ENCODE measurements at places on chromosomes 13 and 19.

DNA sequence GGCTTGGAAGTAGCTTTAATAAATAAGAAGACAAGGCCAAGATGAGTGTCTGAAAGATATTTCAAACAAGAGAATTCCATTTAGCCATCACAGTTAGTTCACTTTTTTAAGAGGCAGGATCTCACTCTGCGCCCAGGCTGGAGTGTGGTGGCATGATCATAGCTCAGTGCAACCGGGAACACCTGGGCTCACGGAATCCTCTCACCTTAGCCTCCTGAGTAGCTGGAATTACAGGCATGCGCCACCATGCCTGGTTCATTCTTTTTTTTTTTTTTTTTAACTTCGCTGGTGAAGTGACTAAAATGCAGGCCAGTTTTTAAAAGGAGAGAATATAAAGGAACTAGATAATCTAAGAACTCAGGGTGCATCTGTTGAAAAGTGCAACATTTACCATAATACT is 200.3 kb downstream of the KCTD12 start:
- DNase-seq: no peak

DNA sequence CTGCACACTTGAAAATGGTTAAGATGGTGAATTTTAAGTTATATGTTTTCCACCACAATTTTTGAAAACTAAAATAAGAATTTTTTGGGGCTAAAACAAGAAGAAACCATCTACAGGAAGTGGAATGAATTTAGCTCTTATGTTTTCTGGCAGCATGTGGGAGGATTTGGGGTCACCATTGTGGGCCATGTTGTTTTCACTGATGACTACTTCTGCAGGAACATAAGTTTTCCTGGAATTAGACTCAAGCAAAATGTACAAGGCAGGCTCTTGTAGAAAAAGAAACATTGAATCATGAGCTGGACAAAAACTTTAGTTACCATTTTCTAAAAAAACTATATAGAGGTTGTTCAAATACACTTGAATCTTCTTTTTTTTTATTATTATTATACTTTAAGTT is 125.3 kb upstream of the C1QTNF9B start:
- DNase-seq: no peak

DNA sequence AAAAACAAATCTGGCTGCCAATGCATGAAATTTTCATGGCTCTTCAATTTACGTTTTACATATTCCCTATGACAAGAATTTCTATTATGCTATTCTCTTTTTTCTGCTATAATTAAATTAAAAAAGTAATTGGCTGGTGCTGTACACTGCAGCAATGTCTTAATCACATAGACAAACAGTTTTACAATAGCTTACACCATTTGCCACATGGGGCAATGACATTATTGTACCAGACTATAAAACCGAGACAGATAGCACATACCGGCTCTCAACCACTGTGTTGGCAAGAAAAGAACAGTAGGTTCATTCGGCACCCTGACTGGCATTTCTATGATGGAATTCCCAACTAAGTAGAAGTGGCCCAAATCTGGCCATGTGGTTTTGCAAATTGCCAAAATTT is 67.7 kb downstream of the DACH1 start:
- DNase-seq: no peak

- DNase-seq: no peak
Observed at GRCh38 chr19:10112037-10112761, 706 bp downstream of the P2RY11 start.

DNA sequence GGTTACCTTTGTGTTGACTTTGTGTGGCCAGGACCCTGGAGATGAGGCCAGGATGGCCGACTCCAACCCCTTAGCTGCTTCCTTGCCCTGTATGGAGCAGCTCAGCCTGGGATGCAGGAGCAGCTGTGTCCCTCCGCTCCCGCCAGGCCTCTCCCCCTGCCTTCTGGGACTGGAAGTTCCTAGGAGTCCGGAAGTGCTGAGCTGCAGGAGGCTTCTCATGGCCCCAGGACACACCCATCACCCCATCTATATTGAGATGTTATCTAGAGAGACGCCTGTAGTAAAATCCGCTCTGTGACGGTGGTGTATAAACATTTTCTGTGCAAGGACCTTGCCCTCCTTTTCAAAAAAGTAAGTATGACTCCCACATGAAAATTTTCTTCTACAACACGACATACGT is 27.0 kb downstream of the WTIP start:
- no peak for DNase-seq

DNA sequence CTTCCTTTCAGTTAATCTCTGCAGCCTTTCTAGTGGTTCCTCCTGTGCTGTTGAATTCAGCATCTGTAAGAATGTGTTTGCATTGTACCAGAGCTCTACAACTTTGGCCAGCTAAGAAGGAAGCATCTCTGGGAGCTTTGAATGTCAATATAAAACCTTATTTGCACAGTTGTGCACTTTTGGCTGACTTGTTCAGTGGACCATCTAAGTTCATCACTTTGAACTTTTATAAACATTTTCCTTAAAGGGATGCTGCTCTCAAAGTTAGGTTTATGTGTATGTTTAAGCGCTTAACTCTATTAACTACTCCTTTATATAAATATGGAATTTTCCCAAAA is 15.6 kb downstream of the POLR1D start:
- DNase-seq: no peak

- DNase-seq: no peak
Observed at GRCh38 chr13:97067017-97067895, 73.0 kb upstream of the OXGR1 start.

DNA sequence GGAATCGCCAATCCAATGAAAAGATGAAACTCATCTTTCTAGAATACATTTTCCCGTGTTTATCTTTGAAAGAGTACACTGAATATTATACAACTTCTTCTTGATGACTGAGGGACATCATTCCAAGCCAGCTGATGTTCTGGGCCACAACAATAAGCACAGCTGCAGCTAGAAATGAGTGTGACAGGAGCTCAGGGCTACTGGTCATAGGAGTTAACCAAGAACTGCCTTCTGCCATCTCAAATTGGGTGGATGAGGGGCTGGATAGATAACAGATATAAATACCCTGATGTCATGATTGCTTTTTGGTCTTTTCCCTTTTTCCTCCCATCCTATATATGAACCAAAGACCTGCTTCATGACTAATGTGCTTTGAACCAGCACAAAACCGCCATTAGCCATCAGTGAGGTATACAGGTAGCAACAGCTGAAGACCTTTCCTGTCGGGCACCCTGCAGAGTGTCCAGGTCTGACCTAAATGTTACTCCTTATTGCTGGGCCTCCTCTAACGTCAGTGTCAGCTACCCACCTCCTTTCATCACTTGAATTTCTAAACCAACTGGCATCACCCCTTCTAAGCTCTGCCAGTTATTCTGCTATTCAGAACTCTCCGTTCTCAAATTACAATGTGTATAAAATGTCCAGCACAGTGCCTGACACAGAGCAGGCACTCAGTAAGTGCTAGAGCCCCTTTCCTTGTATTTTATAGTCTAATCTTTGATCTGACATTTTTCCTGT is 178.2 kb downstream of the ENOX1 start:
- DNase-seq: no peak

DNA sequence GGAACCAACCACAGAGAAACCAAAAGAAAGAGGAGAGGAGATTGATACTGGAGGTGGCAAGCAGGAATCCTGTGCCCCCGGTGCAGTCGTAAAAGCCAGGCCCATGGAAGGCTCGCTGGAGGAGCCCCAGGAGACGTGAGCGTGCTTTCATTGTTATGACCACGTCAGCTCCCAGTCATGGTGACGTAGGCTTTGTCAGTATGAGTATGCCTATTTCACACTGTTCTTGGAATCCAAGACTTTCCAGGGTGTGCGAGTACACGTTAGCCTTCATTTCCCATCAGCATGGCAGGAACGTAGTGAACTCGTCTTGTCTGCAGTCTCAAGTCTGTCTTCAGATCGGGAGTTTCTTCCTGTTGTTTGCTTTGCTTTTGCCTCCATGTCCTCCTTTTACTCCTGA is 15.4 kb upstream of the CHAMP1 start:
- DNase-seq: no peak

- DNase-seq: no peak
Observed at GRCh38 chr13:110118106-110118505, 188.9 kb downstream of the COL4A1 start.

- no peak for DNase-seq
Observed at GRCh38 chr13:33917190-33917589, 99.2 kb downstream of the RFC3 start.
